Activated T-helper 2 cell treated with anti-CD3 and anti-CD28 coated beads, Interferon-gamma antibody, Interleukin-2, Interleukin-4, amounts not matched to agents 10 μg/mL and 5 μg/mL and 100 μg/mL, durations not matched to agents 14 hours and 24 hours and 36 hours (primary cell): ENCODE measurements at places on chromosomes 6 and 20.

GRCh38 chr20:45462711-45463509 lies 6.6 kb upstream of the WFDC2 start:
- H3K4me3 ChIP-seq: no peak overlapping the region
- H3K4me1 ChIP-seq: no peaks in the 10 kb centered on the region
- H3K27ac ChIP-seq: no peak overlapping the region
- no peak for DNase-seq

DNA sequence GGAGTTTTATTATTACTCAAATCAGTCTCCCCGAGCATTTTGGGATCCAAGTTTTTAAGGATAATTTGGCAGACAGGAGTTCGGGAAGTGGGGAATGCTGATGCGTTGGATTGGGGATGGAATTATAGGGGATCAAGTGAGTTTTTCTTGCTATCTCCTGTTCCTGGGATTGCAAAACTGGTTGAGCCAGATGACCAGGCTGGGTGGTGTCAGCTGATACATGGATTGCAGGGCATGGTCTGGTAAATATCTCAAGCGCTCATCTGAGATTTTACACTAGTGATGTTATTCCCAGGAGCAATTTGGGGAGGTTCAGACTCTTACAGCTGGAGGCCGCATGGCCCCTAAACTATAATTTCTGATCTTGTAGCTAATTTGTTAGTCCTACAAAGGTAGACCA lies 54.7 kb downstream of the ENPP1 start:
- H3K4me3 ChIP-seq: no peak overlapping the region
- no peak for DNase-seq

GRCh38 chr20:7015257-7015656 lies 247.8 kb downstream of the BMP2 start:
- H3K27me3 ChIP-seq: no peaks in the 10 kb centered on the region
- no peak overlapping the region for H3K4me3 ChIP-seq
- H3K27ac ChIP-seq: no peak overlapping the region
- H3K36me3 ChIP-seq: no peaks in the 10 kb centered on the region

GRCh38 chr20:41469868-41470267 lies 103.2 kb upstream of the EMILIN3 start:
- H3K27me3 ChIP-seq: no peaks in the 10 kb centered on the region
- H3K4me3 ChIP-seq: no peak overlapping the region
- no peak for DNase-seq
- H3K27ac ChIP-seq: no peak overlapping the region
- peaks cover 25% of the 10 kb centered on the region for H3K36me3 ChIP-seq

DNA sequence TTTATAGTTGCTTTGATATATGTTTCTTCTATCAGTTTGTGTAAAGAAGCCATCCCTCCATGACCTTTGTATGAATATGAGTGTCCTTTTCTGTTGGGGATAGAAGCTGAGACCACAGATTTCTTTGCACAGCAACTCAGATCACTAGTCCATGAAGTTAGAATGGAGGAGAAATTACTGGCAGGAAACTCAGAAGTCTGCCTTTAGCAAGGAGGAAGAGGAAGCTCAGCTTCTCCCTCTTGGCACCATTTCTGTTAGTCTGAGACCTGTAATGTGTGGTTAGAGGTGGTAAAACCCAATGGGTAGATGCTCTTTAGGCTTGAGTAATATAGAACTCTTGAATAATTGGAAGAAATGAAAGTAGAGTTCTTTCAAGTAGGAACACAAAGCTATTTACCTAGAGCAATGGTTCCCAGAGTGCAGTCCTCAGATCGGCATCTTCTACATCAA lies 995.3 kb upstream of the FLRT3 start:
- H3K4me1 ChIP-seq: no peaks in the 10 kb centered on the region
- no peak overlapping the region for H3K27ac ChIP-seq
- H3K36me3 ChIP-seq: no peaks in the 10 kb centered on the region
- no peak for DNase-seq
- no peak overlapping the region for H3K4me3 ChIP-seq

GRCh38 chr20:15843777-15844176 lies 729.5 kb downstream of the KIF16B start:
- no peaks in the 10 kb centered on the region for H3K4me1 ChIP-seq
- DNase-seq: no peak
- H3K36me3 ChIP-seq: no peaks in the 10 kb centered on the region
- no peak overlapping the region for H3K27ac ChIP-seq
- H3K4me3 ChIP-seq: no peak overlapping the region

DNA sequence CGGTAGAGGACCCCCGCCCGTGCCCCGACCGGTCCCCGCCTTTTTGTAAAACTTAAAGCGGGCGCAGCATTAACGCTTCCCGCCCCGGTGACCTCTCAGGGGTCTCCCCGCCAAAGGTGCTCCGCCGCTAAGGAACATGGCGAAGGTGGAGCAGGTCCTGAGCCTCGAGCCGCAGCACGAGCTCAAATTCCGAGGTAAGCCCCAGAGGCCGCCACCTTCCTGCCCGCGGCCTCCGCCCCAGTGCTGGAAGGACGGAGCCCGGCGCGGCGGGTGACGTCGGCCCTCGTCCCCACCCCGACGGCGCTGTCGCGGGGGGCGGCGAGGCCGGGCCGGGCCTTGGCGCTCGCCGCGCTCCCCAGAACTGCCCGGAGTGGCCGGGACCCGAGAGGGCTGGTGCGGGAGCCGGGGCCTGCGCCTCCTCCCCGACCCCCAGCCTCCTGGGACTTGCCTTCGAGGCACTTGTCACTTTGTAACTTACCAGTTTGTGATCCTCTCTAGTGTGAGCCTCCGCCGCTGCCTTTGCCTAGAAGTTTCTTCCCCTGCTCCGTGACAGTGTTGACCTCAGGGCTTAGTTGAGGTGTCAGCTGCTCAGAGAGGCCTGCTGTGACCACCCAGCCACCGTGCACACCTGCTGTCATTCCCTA lies 417 bp downstream of the VAPB start:
- H3K27me3 ChIP-seq: peaks cover 5% of the 10 kb centered on the region
- peak overlapping the region; percentile 97 for H3K27ac ChIP-seq
- no peak for DNase-seq
- peak overlapping the region; percentile 96 for H3K4me3 ChIP-seq

DNA sequence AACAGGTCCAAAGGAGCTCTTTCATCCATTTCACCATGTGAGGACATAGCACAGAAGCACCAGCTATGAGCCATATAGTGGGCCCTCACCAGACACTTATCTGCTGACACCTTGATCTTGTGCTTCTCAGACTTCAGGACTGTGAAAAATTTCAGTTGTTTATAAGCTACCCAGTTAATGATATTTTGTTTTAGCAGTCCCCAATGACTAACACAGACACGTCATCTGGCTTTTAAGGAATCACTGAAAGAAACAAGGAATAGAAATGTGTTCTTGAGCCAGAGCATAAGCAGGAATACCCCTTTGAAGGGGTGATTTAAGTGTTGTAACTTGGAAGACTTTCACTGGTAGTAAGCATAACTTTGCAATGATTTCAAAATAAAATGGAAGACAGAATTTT lies 214.7 kb upstream of the PTCHD4 start:
- no peaks in the 10 kb centered on the region for H3K27me3 ChIP-seq
- H3K27ac ChIP-seq: no peak overlapping the region
- no peak for DNase-seq
- H3K4me1 ChIP-seq: no peaks in the 10 kb centered on the region
- H3K4me3 ChIP-seq: no peak overlapping the region
- no peaks in the 10 kb centered on the region for H3K36me3 ChIP-seq

- no peaks in the 10 kb centered on the region for H3K4me1 ChIP-seq
- no peaks in the 10 kb centered on the region for H3K36me3 ChIP-seq
- no peak overlapping the region for H3K27ac ChIP-seq
- no peak for DNase-seq
- no peak overlapping the region for H3K4me3 ChIP-seq
Measured at GRCh38 chr20:51227744-51228143, 204.8 kb upstream of the KCNG1 start.

- peak; percentile 55 for DNase-seq
- H3K27ac ChIP-seq: peak overlapping the region; percentile 89
- peak overlapping the region; percentile 95 for H3K4me3 ChIP-seq
- H3K27me3 ChIP-seq: peaks cover 17% of the 10 kb centered on the region
Measured at GRCh38 chr6:36028877-36029324, 1.3 kb downstream of the MAPK14 start.

- no peak overlapping the region for H3K27ac ChIP-seq
- H3K27me3 ChIP-seq: peaks cover 2% of the 10 kb centered on the region
- DNase-seq: no peak
- H3K4me1 ChIP-seq: peaks cover 14% of the 10 kb centered on the region
- H3K36me3 ChIP-seq: no peaks in the 10 kb centered on the region
- no peak overlapping the region for H3K4me3 ChIP-seq
Measured at GRCh38 chr20:19451231-19451922, 238.9 kb downstream of the SLC24A3 start.
